Caki2 (cell line): ENCODE measurements at places on chromosomes 16 and 17.

GRCh38 chr17:41684035-41684434, 4.7 kb upstream of the EIF1 start:
- no peak for DNase-seq

DNA sequence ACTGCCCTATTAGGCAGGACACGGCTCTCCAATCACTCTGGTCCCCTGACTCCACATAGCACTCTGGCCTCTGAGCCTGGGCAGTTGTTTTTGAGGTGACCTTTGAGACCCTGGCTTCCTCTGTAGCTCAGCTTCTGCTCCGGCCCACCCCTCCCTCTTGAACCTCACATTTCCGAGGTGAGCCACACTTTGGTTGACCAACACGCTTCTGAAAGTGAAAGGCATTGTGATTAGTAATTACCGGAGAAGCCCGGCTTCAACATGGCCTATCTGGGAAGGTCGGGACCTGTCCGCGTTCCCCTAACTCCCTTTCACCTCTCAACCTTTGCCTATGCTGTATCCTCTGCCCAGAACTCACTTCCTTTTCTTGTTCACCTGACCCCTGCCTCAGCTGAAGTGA, 10.3 kb upstream of the ITGAX start:
- no peak for DNase-seq

- no peak for DNase-seq
Measured at GRCh38 chr17:68349157-68349556, 57.9 kb downstream of the ARSG start.

GRCh38 chr16:57944970-57945739, 25.8 kb downstream of the CNGB1 start:
- peak; percentile 72 for DNase-seq

DNA sequence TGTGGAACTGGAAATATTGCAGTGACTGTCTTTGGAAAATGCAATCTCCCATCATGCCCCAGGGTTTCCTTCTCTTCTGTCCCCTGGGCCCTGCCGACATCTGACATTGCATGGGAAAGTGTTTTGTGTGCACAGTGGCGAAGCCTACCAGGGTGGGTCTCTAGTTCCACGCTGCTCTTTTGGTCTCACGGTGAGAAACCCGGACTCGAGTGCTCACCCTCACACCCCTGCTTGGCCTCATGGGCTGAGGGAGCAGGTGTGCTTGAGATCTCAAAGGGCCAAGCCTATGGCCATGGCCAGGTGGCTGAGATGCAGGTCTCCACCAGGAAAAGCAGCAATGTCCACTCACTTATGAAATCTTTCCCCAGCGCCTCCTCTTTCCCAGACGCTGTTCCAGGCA, 32.0 kb downstream of the SPNS3 start:
- no peak for DNase-seq

- no peak for DNase-seq
Measured at GRCh38 chr17:38724337-38724988, 5.7 kb upstream of the CISD3 start.

GRCh38 chr16:57759541-57760356, 24.2 kb downstream of the KATNB1 start:
- no peak for DNase-seq

DNA sequence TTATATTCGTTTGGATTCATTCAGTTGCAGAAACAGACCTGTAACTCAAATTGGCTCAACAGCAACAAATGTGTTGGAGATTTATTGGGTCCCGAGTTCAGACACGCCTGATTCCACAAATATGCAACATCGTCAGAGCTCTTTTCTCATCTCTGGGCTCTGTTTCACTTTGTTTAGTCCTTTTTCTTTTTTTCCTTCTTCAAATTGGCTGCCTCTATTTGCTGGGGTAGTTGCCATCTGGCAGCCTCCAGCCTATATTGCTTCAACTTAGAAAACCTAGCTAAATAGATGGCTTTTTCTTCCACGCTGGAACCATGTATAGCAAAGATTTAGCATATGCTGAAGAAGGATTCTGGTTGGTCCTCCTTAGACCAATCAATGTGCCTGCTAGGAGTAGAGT, 398.5 kb downstream of the RBFOX1 start:
- no peak for DNase-seq

- DNase-seq, result no peak
Measured at GRCh38 chr16:31301708-31302400, 42.1 kb downstream of the ITGAM start.

- DNase-seq, result no peak
Measured at GRCh38 chr17:41442739-41443138, 2.0 kb upstream of the KRT38 start.

GRCh38 chr17:1229900-1230501, 40.2 kb upstream of the BHLHA9 start:
- no peak for DNase-seq

DNA sequence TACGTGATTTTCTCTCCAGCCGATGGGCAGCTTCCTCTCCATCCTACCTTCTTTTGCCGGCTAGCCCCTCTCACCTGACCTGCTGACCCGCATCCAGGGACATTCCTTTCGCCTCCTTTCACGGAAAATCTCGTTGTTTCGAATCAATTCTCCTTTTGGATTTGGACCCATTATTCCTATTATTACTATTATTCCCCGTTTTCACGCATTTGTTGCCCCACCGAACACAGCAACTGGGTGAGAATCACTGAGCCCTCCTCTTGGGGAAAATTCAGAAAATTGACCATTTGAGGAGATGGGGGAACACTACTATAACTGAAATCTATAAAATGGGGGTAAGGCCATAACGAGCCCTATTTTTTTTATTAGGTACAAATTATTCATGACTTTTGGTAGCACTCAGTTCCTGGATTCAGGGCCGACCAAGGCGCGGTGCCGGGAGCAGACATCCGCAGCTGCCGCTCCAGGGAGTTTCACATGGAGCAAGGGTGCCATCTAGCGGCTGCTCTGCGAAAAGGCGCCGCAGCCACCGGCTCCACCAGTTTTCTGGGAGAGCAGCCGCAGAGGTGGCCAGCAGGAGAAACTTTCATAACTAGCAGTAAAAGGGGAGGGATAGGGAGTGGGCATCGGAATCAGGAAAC, 3.3 kb upstream of the HOXB8 start:
- DNase-seq, result peak; percentile 75

GRCh38 chr17:37700881-37701280, 44.0 kb downstream of the HNF1B start:
- DNase-seq, result no peak
